Stomach (tissue), 19 donors: ENCODE measurements at places on chromosomes 2 and 18.
A peak's percentile ranks its signal among the peaks of the same experiment; 100 is the strongest.

DNA sequence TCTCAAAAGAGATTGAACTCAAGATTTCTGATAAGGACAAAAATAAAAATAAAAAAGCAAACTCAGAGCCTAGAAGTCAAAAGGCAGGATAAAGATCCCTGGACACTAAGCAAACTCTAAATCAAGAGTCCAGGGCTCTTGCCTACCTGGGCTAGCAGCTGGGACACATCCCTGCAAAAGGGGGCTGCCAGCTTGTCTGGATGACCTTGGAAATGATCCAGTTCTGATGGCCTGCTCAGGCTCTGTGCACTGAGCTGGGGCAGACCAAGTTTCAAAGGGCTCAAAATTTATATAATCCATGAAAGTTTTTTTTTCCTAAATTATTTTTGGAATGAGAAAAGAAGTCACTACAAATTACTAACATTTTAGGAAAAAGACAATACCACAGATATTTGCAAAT lies 557.3 kb downstream of the CNTNAP5 start:
- no peak for DNase-seq

DNA sequence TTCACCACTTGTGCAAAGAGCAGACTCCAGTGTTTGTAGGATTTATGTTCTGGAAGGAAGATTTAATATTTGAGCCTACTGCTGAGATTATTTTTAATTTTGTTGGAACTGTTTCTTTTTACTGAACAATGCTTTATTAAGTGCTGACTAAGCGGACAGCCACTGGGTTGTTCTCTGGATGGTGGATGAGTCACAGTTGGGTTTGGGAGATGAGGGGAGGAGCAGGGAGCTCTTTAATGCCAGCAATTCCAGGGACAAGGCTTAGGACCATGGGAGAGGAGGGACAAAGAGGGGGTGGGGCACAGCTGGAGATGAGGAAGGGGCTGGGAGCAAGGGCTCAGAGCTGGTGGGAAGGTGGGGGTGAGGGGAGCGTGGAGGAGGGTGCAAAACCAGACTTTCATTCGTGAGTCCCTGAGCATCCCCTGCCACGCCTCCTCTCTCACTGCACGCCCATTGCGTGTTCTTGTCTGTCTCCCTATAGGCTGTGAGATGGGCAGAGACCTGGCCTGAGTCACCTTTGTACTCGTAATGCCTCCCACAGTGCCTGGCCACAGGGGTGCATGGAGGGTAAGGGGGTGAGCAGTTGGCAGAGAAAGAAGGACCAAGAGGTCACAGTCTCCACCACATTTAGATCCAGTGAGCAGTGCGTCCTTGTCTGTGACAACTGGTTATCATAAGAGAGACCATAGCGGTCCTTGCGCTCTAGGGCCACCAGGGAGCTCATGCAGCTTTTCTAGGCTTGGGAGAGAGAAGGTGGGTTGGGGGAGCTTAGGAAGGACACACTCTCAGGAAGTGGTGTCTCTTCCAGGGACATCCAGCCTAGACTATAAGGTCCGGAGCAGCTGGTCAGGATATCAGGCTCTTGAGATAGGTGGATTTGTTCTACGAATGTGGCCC lies 18.4 kb downstream of the SLC4A3 start:
- no peak for DNase-seq

DNA sequence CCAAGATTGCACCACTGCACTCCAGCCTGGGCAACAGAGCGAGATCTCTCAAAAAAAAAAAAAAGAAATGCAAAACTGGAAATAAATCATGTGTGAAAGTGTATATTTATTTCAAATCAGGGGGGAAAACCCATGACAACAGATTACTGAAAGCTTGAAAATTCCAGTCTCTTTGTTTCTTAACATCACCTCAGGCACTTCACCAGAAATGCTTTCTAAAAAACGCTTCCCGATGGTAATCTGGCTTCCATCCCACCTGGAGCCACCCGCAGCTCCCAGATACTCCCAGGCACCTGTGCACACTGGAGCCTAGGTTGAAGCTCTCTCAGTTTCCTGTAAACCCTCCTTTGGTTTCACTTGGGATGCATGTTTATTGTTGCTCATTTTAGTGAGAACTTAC lies 7.2 kb upstream of the ITGB6 start:
- DNase-seq, result no peak

- DNase-seq, result no peak
Observed at GRCh38 chr2:53787614-53788289, 908 bp downstream of the ERLEC1 start.

GRCh38 chr2:120398996-120399888 lies 53.3 kb downstream of the INHBB start:
- DNase-seq, result peak; percentile 58

DNA sequence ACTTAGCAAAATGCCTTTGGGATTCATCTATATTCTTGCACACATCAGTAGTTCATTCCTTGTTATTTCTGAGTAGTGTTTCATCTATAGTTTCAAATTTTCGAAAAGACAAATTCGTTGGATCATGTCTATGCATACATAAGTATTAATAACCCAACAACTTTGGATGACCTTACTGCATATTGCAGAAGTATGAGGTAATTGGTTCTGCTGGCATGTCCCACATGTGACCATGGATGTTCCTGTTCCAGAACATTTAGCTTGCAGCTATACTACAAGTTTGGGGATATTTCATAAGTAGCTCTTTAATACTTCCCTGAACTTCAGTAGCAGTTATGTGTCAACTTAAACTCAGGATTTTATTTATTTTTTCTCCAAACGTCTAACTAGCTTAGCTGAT lies 44.9 kb downstream of the APLF start:
- no peak for DNase-seq

GRCh38 chr18:23530195-23530594 lies 26.9 kb downstream of the RMC1 start:
- no peak for DNase-seq

DNA sequence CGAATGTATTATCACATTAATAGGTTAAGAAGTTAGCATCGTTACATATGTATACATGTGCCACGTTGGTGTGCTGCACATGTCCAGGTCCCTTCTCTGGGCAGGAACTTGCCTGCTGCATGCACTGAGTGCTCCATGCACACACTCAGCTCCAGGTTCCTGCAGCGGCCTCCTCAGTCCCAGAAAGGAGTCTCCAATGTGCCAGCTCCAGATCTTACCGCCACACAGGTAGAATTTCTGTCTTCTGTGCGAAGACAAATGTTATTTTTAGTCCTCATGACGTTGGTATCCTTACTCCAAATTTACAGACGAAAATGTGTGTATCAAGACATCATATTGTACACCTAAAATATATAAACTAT lies 127.1 kb downstream of the GALR1 start:
- no peak for DNase-seq

- no peak for DNase-seq
Observed at GRCh38 chr18:41875094-41875780, 79.8 kb upstream of the PIK3C3 start.

- peak; percentile 92 for DNase-seq
Observed at GRCh38 chr18:79588636-79589481, 90.7 kb upstream of the CTDP1 start.

- peak; percentile 69 for DNase-seq
Observed at GRCh38 chr18:62341473-62341872, 16.4 kb downstream of the TNFRSF11A start.

- no peak for DNase-seq
Observed at GRCh38 chr2:113119111-113119510, 8.3 kb upstream of the IL1RN start.

DNA sequence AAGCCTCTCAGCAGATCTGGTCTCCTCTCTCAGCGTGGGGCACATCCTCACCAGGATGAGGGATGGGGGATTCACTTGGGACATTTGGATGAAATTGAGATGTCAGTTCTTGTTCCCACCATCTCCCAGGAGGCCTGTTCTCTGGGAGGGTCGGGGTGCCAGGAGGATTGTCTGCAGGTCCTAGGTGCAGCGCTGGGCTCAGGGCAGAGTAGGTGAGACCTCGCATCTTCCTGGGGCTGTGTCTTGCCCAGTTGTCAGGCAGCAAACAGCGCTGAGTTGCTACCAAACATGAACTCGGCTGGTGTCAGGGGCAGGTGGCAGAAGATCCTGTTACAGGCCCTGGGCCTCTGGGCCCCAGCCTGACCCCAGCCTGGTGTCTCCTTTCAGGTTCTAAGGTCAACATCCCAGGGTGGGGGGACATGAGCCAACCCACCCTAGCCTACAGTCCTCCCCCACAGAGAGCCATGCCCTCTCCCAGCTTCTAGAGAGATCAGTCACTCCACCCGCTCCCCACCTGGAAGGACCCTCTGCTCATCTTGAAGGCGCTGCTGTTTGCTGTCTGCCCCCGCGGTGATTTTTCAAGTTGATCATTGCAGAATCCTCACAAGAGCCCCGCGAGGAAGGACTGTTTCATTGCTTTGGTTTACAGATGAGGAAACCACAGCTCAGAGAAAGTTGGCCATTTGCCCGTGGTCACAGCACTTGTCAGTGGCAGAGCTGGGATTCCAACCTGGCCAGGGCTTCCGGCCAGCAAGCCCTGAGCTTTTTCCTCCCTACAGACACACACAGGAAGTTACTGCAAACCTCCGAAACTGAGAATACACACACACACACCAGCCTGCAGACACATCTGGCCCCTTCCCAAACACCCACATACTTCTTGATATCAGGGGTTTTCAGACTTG lies 83.9 kb downstream of the STPG4 start:
- DNase-seq, result peak; percentile 63

- DNase-seq, result no peak
Observed at GRCh38 chr2:140234116-140234515, 1453.9 kb upstream of the NXPH2 start.

GRCh38 chr18:45657357-45658335 lies 42.4 kb downstream of the SLC14A2 start:
- DNase-seq, result no peak

DNA sequence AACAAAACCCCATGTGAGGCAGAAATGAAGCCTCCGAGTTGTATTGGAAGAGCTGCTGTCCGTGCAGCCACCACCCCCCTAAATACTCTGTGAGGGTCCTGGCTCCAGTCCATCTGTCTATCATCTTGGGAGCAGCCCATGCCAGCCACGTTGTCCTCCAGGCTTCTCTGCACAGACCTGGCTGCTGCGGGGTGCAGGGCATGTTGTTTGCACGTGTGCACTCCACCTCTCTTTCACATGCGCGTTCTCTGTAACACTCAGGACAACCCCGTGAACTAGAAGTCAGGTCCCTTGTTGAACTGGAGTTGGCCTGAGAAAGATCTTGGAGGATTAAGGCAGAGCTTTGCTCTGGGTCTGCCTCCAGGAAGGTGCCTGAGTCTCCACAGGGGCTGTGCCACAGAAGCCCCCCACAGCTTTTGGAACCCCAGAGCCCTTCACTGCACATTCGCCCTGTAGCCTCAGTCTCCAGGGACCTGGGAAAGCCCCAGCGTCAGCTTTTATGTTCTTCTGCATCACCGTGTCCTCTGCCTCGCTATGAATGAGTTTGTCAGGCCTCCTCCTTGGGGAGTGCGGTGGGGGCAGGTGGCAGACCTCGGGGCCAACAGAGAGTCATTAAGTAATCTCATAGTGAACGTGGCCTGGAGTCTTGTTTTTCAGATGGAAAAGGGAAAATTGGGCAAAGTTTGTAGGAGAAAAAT lies 16.6 kb downstream of the RTP5 start:
- DNase-seq, result no peak

DNA sequence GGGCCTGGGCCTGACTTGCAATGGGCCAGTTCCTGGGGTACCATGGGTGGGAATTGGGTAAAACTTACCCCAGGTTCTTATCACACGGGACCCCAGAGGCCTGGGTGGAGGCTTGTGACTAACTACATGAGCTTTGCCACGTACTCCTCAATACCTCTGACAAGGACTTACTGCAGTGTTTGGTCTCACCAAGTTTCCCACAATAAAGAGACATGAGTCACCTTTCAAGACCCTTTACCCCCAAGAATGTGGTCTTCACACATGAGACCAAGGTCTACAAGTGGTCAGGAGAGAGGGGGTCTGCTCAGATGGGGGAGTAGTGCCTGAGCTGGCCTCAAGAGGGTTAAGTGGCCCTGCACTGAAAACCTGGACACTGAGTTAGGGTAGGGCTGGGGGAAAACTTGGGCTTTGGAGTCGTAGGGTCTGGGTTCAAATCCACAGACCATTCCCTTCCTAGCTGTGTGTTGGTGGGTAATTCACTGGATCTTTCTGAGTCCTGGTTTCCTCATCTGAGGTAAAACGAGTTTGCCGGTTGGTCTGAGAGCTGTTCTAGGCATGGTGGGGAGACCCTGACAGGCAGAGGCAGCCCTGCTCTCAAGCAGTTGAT lies 2.0 kb upstream of the GNLY start:
- no peak for DNase-seq

GRCh38 chr2:222545823-222546795 lies 109.8 kb downstream of the FARSB start:
- DNase-seq, result peak; percentile 29

GRCh38 chr18:36580874-36581750 lies 247.7 kb downstream of the TPGS2 start:
- DNase-seq, result no peak
